Endothelial cell (in vitro differentiated cells): ENCODE measurements at places on chromosomes 7 and 10.

DNA sequence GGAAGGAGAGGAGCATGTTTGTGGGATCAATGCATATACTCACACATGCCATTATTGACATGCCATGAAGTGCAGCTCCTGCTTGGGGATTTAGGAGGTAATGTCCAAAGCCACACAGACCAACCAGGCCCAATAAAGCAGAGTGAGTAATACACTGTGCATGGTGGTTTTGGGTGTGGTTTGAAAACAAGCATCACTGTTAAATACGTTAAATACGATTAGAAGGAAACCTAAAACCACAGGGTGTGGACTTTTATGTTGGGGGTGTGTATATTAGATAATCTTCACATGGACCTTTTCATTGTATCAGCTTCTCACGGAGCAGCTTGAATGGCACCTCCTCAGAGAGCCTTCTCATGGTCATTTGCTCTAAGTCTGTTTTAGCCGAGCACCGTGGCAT lies 10.4 kb upstream of the EIF3A start:
- H3K27ac ChIP-seq: no peak overlapping the region
- no peak for DNase-seq
- H3K4me3 ChIP-seq: no peak overlapping the region

DNA sequence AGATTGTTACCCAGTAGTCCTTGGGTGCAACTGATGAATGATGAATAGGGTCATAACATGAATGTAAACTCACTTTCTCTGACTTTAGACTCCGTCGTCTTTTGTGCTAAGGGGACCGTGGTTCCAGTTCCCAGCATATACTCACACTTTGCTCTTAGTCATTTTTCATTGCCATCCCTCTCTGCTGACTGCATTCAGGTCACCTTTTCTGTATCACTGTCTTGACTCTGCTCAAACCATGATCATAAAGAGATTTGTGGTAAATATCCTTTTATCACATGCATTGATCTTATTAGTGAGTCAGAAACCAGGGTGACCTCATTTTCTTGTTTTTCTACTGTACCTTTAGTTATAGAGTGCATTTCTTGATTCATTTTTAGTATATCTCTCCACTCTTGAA lies 141.1 kb upstream of the AGR3 start:
- H3K4me1 ChIP-seq: peaks cover 9% of the 10 kb centered on the region
- H3K36me3 ChIP-seq: no peaks in the 10 kb centered on the region
- H3K4me3 ChIP-seq: no peak overlapping the region
- no peak overlapping the region for H3K27ac ChIP-seq
- no peak for DNase-seq
- H3K27me3 ChIP-seq: no peaks in the 10 kb centered on the region

DNA sequence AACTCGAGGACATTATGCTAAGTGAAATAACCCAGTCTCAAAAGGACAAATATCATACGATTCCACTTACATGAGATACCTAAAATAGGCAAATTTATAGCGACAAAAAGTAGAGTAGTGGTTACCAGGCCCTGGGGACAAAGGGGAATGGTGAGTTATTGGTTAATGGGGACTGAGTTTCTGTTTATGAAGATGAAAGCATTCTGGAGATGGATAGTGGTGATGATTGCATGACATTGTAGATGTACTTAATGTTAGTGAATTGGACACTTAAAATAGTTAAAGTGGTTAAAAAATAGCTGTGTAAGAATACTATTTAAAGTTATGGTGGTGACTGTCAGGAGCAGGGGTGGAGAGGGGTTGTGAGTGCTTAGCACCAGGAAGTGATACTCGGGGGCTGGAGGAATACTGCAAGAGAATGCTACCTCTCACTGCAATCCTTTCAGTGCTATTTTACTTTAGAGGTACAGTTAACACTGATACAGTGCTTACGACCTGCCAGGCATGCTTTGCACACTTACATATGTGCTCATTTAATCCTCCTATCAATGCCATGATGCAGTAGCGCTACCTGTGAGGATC lies 16.7 kb upstream of the TEX36 start:
- H3K4me1 ChIP-seq: no peaks in the 10 kb centered on the region
- no peak overlapping the region for H3K4me3 ChIP-seq
- no peaks in the 10 kb centered on the region for H3K27me3 ChIP-seq

DNA sequence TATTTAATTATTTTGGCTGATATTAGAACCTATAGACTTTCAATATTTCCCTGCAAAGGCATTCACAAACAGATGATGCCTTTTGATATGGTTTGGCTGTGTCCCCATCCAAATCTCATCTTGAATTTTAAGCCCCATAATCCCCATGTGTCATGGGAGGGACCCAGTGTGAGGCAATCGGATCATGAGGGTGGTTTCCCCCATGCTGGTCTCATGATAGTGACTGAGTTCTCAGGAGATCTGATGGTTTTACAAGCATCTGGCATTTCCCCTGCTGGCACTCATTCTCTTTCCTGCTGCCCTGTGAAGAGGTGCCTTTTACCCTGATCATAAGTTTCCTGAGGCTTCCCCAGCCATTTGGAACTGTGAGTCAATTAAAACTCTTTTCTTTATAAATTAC lies 9.3 kb upstream of the PNLIPRP3 start:
- H3K27ac ChIP-seq: no peak overlapping the region
- no peak for DNase-seq
- H3K4me1 ChIP-seq: no peaks in the 10 kb centered on the region

DNA sequence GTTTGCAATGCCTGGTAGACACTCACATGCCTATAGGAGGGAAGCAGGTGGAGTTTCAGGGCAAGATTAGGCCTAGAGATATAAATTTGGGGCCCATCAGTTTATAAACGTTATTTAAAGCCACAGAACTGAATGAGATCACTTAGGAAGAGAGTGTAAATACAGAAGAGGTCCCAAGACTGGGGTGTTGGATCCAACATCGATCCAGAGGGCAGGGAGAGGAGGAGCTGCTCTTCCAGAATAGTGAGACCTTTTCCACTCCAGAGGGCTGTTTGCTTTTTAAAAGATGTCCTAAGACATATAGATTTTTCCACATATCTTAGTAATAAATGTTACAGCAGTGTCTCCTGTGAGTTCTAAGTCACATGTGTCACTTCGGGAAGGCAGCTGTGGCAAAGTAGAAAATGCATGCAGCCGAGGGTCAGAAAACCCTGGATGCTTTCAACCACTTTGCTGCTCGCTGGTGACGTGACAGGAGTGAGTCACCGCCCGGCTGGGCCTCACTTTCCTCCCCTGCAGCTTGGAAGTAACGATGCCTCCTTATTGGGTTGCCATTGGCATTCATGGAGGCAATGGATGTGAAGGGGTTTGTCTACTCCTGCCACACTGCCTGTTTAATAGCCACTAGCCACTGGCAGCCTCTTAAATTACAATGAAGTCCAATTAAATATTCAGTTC lies 95.4 kb downstream of the TRIL start:
- H3K36me3 ChIP-seq: no peaks in the 10 kb centered on the region
- no peak for DNase-seq
- H3K4me3 ChIP-seq: no peak overlapping the region

- H3K27me3 ChIP-seq: no peaks in the 10 kb centered on the region
- no peak overlapping the region for H3K4me3 ChIP-seq
- peaks cover 13% of the 10 kb centered on the region for H3K36me3 ChIP-seq
Observed at GRCh38 chr7:96233084-96233483, 88.8 kb downstream of the SLC25A13 start.

DNA sequence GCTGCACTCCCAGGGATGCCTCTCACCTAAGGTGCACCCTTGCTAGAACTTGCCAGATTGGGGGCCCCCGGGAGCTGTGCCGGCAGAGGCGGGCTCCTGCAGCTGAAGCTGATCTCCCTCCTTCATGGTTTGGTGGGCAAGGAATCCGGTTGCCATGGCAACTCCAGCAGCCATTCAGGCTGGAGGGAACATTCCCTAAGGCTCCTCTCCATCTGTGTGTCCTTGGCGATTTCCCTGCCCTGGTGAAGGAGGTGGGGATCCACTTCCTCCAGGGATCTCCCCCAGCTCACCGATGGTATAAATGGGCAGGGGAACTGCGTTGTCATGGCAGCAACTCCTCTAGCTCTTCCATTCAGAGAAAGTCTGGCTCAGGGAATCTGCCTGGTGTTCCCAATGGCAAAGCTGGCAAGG lies 49.6 kb upstream of the GPR158 start:
- no peaks in the 10 kb centered on the region for H3K36me3 ChIP-seq
- no peaks in the 10 kb centered on the region for H3K4me1 ChIP-seq
- no peak for DNase-seq
